GM06990 (cell line): ENCODE measurements at places on chromosomes 1 and 21.

GRCh38 chr1:15272009-15272781 lies 25.2 kb downstream of the FHAD1 start:
- no peak for DNase-seq

- DNase-seq = peak; percentile 30
These were observed 10.6 kb upstream of the LRRC39 start for GRCh38 chr1:100188617-100189016.

- DNase-seq = peak; percentile 71
These were observed 64.6 kb downstream of the UBIAD1 start for GRCh38 chr1:11337580-11338073.

GRCh38 chr1:42319128-42319851 lies 15.7 kb downstream of the FOXJ3 start:
- DNase-seq = no peak

DNA sequence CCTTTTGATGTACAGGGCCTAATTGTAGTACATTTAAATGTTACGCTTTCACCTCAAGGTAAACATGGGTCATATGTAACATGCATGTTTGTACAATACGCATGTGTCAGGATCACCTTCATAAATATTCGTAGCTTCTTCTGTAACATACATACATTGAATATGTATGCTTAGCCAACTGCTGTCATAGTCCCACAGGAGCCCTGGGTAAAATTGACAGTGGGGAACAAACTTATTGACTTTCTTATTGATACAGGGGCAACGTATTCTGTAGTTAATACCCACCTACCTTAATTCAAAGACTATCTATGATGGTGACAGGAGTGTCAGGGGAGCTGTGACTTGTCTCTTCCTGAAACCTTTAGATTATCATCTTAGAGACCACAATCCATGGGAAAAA lies 3.7 kb upstream of the REN start:
- DNase-seq = no peak

- no peak for DNase-seq
These were observed 18.7 kb downstream of the DMRTB1 start for GRCh38 chr1:53477651-53478501.

DNA sequence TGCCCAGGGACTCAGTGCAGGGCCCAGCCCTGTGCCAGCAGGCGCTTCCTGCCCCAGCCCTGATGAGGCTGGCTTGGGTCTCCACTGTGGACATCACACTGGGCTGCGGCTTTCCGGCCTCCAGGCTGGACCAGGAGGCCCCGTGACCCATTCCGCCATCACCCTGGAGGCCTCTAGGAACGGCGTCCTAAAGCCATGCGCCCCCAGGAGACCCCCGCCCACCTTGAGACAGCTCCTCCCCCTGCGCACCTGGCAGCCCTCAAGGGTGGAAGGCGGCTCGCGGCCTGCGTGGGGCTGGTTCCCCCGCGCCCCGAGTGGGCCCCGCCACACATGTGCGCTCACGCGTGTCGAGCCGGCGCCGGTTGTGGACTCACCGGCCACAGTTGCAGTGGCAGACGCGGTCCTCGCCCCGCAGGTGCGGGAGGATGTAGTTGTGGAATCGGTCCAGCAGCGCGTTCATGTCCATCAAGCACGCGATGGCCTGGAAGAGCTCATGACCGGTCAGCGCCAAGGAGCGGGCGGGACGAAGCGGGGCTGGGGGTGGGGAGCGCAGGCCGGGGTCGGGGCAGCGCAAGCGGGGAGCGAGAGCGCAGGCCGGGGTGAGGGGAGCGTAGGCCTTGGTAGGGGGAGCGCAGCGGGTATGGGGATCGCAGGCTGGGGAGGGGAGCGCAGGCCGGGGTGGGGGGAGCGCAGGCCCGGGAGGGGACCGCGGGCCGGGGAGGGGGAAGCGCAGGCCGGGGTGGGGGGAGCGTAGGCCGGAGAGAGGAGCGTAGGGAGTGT lies 924 bp downstream of the TMEM240 start:
- no peak for DNase-seq

DNA sequence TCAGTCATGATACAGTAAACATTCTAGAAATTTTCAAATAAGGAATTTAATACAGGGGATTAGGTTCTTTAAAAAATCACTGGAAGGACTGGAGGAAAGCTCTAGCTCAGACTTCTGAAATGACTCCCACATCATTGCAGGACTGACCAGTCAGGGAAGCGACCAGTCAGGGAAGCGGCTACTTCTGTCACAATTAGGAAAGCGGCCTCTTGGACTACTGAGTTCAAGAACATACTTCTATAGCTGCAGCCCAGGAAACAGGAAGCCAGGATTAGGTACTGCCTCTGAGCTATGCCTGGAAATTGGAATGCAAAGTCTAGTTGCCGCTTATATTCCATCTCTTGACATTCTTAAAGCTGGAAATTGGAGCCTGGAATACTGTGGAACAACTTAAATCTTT lies 45.5 kb downstream of the USP25 start:
- no peak for DNase-seq

GRCh38 chr1:151036356-151036755 lies at the start of gene BNIPL:
BNIPL (plus strand) TSS chr1:151036586; CDS start chr1:151036726, 140 bp downstream.
- no peak for DNase-seq

- DNase-seq = no peak
These were observed 608.7 kb downstream of the PLPP3 start for GRCh38 chr1:55970526-55971110.

DNA sequence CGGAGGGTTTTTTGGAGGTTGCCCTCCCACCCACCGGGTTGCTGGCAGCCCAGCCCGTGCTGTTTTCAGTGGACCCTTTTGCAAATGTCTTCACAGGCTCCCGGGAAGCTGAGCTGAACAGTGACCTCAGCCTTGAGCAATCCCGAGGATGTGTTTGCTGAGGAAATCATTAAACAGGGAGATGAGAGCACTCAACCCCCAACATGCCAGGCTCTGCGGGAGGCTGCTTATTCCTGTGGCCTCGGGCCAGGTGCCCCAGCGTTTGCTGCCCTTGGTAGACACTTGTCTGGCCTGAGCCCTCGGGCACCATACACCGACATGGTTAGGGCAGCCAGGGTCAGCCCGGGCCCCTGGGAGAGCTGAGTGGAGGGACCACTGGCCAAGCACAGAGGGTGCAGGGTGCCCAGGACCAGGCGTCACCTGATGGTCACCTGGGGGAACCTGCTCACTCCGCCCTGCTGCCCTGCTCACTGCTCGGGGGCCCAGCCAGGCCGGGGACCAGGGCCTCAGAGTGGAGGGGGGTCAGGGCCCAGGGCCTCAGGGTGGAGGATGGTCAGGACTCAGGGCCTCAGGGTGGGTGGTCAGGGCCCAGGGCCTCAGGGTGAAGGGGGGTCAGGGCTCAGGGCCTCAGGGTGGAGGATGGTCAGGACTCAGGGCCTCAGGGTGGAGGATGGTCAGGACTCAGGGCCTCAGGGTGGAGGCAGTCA lies 42.5 kb upstream of the POFUT2 start:
- DNase-seq = no peak

GRCh38 chr1:230919207-230919606 lies 50.9 kb upstream of the C1orf198 start:
- no peak for DNase-seq

- DNase-seq = no peak
These were observed 71.4 kb downstream of the LRRC7 start for GRCh38 chr1:69639159-69639558.

DNA sequence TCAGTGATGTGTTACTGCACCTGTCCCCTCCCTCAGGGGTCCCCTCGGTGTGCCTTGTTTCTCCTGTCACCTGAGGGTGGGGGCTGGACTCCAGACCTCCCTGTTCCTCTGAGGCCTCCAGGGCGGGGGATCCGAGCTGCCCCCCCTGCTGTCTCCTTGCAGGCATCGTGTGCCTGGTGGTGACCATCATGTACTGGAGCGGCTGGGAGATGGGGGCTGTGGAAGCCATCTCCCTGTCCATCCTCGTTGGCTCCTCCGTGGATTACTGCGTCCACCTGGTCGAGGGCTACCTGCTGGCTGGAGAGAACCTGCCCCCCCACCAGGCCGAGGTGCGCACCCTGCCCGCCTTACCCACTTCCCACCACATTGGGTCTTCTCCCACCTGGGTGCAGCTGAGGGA lies 56.4 kb downstream of the DISP3 start:
- DNase-seq = no peak

DNA sequence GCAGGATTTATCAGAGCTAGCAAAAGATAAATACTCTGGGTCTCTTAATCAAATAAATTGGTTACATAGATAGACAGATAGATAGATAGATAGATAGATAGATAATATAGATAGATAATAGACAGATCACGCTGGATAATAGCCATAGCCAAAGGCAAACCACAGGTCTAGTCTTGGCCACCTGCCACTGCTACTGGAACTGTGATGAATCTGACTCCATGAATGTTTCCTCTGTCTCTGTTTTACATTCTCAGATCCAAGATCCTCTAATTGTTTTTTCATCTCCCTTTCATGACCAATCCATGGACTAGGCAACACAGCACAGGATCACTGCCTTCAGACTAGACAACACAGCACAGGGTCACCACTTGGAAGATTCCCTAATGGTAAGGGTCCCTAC lies 444.7 kb upstream of the NFIA start:
- DNase-seq = no peak

DNA sequence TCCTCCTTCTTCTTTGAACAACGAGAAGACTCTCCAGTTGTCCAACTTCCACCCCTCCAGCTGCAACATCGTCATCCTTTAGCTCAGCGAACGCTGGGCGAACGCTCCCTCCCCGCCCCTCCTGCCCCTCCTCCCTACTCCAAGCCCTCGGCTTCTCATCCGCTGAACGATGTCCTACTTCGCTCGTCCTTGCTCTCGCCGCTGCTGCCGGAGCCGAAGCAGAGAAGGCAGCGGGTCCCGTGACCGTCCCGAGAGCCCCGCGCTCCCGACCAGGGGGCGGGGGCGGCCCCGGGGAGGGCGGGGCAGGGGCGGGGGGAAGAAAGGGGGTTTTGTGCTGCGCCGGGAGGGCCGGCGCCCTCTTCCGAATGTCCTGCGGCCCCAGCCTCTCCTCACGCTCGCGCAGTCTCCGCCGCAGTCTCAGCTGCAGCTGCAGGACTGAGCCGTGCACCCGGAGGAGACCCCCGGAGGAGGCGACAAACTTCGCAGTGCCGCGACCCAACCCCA lies at the start of gene BCAN:
TSS of gene BCAN (plus strand) at position 357 of the 504 bp plus-strand sequence. CDS start 3,938 bp downstream, outside the sequence.
- DNase-seq = no peak

GRCh38 chr1:25028587-25028906 lies 98.5 kb upstream of the RUNX3 start:
- no peak for DNase-seq

GRCh38 chr21:41573902-41574690 lies 66.1 kb upstream of the TMPRSS2 start:
- DNase-seq = no peak

DNA sequence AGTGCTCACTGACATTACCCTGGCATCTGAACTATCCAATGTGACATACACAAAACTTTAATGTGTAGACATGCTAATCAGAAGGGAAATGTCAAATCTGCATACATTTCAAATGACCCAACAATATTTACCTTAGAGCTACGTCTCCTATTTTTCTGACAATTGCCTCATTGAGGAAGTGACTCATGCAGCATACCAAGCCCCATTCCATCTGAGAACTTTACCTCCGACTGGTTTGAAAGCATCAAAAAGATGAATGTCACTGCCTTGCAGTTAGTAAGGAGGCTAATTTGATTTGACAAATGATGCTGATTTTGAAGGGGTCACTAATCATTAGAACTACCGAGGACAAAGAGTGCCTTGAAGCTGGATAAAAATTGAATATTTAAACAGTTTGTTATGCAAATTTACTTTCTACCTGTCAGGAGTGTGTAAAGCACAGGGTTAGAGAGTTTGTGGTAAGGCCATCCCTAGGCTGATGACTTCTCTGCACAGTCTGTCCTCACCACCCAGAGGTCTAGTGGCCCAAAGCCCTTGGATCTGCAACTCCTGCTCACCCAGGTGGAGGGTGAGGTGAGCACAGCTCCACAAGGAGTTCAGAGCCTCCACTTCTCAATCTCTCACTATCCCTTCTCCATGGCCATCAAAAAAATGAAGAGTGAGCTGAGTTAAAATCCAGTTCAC lies 500.3 kb upstream of the C1orf87 start:
- DNase-seq = no peak

DNA sequence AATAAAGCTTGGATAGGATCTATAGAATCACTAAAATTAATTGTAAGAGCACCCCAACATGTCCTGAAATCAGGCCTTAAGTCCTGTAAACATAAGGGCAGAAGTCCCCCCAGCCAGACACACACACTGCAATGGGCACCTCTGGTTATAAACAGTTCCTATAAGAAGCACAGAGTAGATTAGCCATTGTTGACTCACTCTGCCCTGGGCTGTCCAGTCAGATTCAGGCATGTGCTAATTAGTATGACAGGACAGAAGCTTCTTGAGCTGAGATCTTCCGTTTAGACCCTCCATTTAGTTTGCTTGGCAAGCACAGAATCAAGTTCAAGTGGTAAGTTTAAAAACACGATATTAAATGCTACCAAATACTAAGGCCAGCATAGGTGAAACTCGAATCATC lies 11.8 kb upstream of the DENND1B start:
- no peak for DNase-seq

GRCh38 chr1:25544243-25544764 lies 898 bp downstream of the LDLRAP1 start:
- no peak for DNase-seq
